ENCODE measurements at places on chromosomes 12 and 14.

DNA sequence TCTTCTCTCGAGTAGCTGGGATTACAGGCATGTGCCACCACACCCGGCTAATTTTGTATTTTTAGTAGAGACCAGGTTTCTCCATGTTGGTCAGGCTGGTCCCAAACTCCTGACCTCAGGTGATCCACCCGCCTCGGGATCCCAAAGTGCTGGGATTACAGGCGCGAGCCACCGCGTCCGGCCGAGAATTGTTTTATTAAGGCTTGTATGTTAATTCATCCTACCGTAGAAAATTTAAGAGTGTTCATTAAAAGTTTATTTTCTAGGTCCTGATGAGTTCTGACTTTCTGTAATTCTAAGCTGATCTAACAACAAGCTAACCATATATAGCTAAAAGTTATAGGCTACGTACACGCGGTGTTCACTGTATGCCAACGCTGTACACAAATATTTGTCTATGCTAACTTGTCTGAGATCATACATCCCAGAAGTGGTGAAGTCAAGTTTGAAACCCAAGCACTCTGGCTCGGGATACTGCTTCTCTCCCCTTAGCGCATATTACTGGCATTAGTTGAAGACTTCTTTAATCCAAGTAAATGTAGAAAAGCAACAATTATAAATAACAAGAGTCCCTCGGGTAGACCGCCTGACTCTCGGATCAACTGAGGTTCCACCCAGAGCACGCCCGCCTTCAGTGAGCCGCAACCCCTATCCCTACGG, 570 bp upstream of the MRPS35 start:
- no peak for DNase-seq

DNA sequence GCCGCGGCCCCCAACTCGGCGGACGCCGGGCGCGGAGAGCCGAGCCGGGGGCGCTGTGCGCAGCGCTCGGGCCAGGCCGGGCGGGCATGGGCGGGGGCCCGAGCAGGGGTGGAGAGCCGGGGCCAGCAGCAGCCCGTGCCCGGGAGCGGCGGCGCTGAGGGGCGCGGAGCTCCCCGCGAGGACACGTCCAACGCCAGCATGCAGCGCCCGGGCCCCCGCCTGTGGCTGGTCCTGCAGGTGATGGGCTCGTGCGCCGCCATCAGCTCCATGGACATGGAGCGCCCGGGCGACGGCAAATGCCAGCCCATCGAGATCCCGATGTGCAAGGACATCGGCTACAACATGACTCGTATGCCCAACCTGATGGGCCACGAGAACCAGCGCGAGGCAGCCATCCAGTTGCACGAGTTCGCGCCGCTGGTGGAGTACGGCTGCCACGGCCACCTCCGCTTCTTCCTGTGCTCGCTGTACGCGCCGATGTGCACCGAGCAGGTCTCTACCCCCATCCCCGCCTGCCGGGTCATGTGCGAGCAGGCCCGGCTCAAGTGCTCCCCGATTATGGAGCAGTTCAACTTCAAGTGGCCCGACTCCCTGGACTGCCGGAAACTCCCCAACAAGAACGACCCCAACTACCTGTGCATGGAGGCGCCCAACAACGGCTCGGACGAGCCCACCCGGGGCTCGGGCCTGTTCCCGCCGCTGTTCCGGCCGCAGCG, 639 bp downstream of the FZD10 start:
- DNase-seq = no peak

GRCh38 chr12:5273709-5274108, 158.2 kb upstream of the NTF3 start:
- DNase-seq = no peak

- no peak for DNase-seq
Measured at GRCh38 chr14:93759719-93760307, 28.5 kb downstream of the PRIMA1 start.

GRCh38 chr12:110932046-110932445, 11.7 kb upstream of the MYL2 start:
- DNase-seq = no peak

- no peak for DNase-seq
Measured at GRCh38 chr14:101561145-101561896, at the start of gene DIO3. TSS of gene DIO3 (plus strand) at chr14:101561495.

All from AG09309 (cell line).